ENCODE measurements at places on chromosomes 16 and 17.

DNA sequence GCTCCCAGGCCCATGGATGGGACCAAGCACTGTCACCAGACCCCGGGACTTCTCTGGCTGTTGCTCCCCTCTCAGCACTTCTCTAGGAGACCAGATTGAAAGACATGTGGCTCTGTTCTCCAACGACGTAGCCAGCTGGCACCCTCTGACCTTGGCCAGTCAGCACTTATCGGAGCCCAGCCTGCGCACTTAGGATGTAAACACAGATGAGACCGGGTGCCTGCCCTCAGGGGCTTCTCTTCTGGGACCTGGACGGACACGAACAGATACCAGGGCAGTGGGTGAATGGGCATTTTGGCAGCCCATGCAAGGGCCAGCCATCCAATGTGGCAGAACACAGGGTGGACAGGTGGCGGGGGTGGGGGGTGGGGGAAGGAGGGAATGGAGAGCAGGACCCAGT, 6.6 kb downstream of the ZDHHC1 start:
- DNase-seq: no peak

DNA sequence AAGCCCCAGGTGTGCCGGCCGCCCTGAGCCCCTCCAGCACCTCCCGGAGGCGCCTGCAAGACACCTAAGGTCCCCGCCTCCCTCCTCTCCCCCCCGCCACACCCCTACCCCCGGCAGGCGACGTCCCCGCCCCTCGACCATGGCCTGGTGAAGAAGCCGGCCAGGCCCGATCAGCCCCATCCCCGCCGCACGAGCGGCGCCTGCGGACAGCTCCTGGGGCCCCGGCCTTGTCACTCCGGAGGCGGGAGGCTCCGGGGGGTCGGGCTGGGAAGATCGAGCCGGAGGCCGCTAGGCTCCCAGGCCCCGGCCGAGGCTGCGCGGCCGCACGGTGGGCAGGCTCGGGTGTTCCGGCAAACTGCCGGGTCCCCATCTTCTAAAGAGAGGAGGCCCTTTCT, 405 bp upstream of the ACE start:
- no peak for DNase-seq

GRCh38 chr17:35099908-35100307, 19.8 kb downstream of the RAD51D start:
- DNase-seq: no peak

DNA sequence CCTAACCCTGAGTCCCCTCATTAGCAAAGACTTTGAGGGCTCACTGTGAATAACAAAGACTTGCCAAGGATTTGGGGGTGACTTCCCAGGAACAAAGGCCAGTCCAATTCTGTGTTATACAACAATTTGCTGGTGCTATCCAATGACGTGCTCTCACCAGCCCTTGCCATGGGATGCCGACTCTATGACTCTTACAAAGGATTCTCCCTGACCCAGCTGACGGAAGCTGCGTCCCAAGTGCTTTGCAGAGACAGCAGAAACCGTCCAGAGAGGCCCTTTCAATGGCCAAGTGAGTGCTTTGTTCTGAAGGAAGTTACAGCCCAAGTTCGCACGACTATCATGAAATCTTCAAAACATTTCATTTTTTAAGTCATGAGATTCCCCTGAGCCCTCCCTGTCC, 345.3 kb upstream of the TNRC6C start:
- no peak for DNase-seq

- no peak for DNase-seq
Observed at GRCh38 chr16:82694239-82694874, 67.6 kb downstream of the CDH13 start.

- no peak for DNase-seq
Observed at GRCh38 chr16:53232826-53233529, 178.2 kb downstream of the CHD9 start.

DNA sequence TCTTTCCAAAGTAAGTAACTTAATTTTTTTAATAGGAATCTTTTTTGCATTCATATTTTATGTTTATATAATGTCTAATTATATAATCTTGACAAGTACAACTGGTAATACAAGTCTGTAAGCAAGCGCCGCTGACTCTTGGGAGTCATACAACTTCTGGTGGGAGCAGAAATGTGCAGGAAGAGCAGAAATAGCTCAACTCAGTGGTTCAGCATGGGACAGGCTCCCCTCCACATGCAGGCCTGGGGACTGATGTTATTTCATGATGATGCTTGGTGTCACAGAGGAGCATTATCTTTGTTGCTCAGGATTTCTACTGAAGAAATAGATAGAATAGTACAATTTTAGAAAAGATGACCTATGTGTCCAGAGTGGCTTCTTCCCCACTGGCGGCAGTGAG, 10.7 kb downstream of the UQCRC2 start:
- no peak for DNase-seq

DNA sequence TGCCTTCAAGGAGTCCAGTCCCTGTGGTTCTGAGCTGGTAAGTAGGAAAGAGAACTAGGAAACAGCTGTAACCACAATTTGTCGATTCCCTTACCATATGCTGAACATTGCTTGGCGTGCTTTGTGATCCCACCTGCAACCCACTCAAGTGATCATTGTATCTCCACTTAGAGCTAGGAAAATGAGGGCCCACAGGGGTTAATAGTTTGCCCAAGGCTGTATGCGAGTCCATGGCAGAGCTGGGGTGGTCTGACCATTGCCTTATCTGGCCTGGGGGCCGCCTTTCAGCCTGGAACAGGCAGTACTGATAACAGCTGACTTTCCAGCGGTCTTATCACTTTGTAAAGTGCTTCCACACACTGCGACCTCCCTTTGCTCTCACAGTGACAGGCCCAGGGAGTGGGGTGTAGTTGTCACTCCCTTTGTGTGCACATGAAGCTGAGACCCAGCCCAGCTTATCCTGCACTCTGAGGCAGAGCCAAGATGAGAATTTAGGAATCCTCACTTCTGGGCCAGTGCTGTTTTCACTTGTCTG, 9.8 kb downstream of the MYL4 start:
- DNase-seq: no peak

DNA sequence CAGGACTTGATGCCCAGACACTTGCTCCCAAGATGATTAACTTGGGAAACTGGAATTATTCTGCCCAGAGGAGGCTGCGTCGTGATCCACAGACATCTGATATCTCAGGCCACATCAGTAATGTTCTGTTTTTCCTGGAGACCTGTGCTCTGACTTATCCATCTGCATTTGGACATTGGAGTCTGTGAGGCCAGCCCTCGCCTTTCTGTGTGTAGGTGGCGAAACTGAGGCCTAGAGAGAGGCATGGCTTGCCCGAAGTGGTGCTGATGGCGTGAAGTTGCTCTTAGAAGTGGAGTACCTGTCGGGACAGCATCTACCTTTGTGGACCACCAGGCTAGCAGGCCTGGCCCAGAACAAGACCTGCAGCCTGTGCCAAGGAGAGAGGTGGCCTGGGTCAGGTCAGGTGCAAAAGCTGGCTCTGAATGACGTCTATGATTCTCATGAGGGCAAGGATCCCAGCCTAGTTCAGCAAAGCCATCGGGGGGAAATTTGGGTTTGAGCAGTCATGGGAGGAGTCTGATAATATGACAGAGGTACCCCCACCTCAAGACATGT, 186.8 kb upstream of the ZNF469 start:
- no peak for DNase-seq

- no peak for DNase-seq
Observed at GRCh38 chr16:67917852-67918236, 13.8 kb downstream of the CTRL start.

- no peak for DNase-seq
Observed at GRCh38 chr16:67922740-67923139, 8.9 kb downstream of the CTRL start.

DNA sequence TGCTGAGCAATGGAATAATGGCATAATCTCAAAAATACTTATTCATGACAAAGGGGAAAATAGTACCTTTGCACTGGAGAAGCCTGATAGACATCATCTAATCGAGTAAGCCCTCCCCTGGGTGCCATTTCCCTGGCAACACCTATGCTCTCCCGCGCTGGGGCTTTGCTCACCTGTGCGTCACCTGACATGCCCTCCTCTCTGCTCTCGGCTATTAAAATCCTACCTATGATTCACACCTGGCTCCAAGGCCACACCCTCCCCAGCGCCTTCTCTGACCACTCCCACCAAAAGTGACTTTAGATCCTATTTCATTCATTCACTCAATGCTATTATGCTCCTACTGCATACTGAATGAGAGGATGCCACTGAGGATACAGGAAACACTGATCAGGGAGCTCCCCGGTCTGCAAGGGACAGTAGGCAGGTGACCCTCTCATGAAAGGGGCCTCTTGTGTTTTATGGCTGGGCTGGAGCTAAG, 83.9 kb downstream of the NT5M start:
- no peak for DNase-seq

- no peak for DNase-seq
Observed at GRCh38 chr17:80352991-80353665, 61.8 kb upstream of the ENDOV start.

- DNase-seq: no peak
Observed at GRCh38 chr17:64200080-64201032, 62.7 kb downstream of the TEX2 start.
